A172 (cell line): ENCODE measurements at places on chromosomes 4 and X. TPM values are rescaled to one million over a fixed set of nuclear protein-coding genes. Genes with fewer than 3 reads are reported as not detected.

The TLR6 gene
- 8.1 and 11.0 TPM in 2 replicates for total RNA-seq

The STS gene
- 1.9 and 2.3 TPM in 2 replicates for total RNA-seq

The CSAG1 gene
- 0.65 TPM in 1 of 2 replicates, not detected in the other for total RNA-seq

The FAM184B gene
- not detected in 2 replicates for total RNA-seq

The MED12 gene
- 16.9 and 26.8 TPM in 2 replicates for total RNA-seq

The CCDC149 gene
- total RNA-seq: 2.7 and 2.8 TPM in 2 replicates

The GNPDA2 gene
- total RNA-seq: 46.8 and 49.7 TPM in 2 replicates

The WNK3 gene
- total RNA-seq: 3.3 and 4.2 TPM in 2 replicates

The CABS1 gene
- total RNA-seq: not detected in 2 replicates

The QDPR gene
- 9.9 and 23.4 TPM in 2 replicates for total RNA-seq

The SPRY1 gene
- total RNA-seq: 0.05 TPM in 1 of 2 replicates, not detected in the other

The C4orf50 gene
- total RNA-seq: under 0.01 and 0.12 TPM in 2 replicates

The NXF2B gene
- 0.29 and 1.2 TPM in 2 replicates for total RNA-seq
